Mesenteric fat pad (tissue), 1 donor: ENCODE measurements at places on chromosomes 2 and 18. TPM values are rescaled to one million over a fixed set of nuclear protein-coding genes. Genes with fewer than 3 reads are reported as not detected.

The SUMO1 gene
- total RNA-seq: 68.0 TPM

DNA sequence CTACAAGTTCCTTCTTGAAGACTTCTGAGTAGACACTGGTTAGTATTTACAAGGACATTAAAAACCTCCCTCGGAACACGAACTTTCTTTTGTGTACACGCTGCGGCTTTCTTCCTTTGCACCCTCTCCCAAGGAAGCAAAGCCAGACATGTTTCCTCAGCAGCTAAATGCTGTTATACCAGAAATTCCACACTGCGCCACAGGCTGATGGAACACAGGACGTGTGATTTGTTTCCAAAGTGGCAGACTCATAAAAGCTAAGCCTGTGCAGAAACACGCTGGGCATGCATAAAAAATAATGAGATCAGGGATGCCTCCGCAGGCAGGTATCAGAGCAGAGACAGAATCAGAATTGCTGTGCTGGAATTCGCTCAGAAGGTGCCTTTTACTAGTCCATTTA, 73.0 kb upstream of the RGPD5 start:
- DNase-seq: peak; percentile 26

- no peak for DNase-seq
These were observed 49.3 kb downstream of the TNS1 start for GRCh38 chr2:217953531-217953932.

The EGR4 gene
- total RNA-seq: not detected

DNA sequence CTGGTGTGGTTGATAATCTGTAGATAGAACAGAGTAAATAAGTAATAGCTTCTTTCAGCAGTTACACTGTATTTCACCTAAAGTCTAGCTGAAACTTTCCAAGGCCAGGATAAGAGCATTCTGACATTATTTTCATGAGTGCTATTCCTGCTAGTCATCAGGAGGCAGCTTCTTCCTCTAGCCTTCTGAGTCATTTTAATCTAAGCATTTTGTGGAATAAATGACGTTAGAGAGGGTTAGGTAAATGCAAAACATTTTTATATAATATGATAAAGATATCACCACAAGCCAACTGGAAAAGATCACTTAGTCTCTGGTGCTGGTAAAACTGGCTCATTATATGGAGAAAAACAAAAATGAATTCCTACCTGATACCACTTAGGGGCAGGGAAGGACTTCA, 138.5 kb downstream of the MEP1B start:
- no peak for DNase-seq

The IL1R2 gene
- total RNA-seq: 101 TPM

DNA sequence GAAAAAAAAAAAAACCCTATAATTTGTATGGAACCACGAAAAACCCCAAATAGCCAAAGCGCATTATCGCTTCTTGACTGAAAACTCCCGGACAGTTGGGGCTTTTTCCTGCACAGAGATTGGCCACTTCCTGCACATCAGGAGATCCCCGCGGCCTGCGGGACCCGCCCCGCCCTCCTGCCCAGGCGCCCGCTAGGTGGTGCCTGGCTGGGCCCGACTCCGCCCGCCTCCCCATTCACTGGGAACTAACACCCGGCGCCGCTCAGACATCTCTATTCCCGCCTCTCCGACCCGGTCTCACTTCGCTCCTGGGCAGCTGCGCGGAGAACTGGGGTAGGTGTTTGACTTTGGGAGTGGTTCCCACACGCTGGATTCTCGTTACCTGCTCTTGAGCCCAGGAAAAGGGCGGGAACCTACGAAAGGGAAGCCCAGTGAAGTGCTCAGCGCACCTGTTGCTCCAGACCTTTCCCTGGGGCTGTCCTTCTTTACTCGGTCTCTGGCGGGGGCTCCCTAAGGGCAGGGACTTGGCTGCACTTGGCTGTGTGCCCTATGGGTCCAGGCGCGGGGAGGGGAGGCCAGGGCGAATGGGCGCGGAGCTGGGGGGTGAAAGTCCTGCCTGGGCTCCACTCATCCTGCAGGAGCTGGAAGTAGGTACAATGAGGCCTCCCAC, at the start of gene HMSD:
Gene HMSD (plus strand): TSS at position 234 of the 670 bp plus-strand sequence. CDS start 4,155 bp downstream, outside the sequence.
- DNase-seq: no peak

- DNase-seq: no peak
These were observed 35.2 kb downstream of the COPS8 start for GRCh38 chr2:237120916-237121315.

DNA sequence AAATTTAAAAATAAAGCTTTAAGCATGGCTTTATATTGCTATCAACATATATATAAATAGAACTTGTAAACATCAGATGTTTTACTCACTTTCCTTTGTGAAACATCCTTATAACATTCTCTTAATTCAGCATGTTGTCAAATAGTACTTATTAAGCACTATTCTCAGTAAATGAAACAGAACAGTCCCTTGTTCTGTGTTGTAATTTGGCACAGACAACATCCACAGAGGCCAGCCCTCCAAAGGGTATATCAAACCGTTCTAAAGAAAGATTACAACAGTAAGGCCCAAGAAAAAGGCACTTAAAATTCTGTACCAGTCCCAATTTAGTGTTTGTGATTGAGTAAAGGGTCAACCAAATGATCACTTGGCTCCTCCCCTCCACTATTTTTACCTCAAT, 46.0 kb downstream of the GAREM1 start:
- DNase-seq: no peak

The ALPP gene
- not detected for total RNA-seq

- no peak for DNase-seq
These were observed 13.8 kb downstream of the RRM2 start for GRCh38 chr2:10136101-10136934.

DNA sequence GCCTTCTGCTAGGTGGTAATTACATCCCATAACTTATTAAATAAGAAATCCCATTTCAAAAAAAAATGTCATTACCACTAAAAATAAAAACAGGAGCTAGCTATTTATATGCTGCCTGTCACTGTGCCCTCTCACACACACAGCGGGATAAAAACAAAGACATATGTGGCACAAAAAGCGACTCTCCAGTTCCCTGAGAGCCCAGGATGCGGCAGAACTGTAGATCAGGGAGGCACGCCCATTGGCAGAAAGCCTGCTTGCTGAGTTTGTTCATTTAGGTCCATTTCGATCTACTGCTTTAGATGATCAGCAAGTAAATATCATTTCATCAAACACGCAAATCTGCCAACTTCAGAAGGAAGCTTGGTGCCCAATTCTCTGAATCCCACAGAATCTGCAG, 124.4 kb downstream of the TMEM163 start:
- DNase-seq: no peak

DNA sequence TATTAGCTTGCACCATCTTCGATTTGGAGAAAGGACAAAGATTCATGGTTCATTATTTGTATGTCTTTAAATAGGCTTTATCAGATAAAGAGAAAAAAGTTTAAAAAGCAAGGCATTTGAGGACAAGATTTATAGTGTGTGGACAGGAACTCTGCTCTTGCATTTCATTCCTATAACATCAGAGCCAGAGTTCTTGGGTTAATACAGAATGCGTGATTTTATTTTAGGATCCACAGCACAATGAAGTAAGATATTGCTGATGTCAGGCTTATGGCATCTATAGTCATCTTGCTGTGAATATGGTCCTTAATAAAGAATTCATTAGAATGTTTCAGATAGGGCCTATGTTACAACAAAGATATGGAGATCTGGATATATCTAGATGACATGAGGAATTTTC, 19.7 kb downstream of the RASGRP3 start:
- no peak for DNase-seq

The C2orf68 gene
- total RNA-seq: 26.3 TPM

DNA sequence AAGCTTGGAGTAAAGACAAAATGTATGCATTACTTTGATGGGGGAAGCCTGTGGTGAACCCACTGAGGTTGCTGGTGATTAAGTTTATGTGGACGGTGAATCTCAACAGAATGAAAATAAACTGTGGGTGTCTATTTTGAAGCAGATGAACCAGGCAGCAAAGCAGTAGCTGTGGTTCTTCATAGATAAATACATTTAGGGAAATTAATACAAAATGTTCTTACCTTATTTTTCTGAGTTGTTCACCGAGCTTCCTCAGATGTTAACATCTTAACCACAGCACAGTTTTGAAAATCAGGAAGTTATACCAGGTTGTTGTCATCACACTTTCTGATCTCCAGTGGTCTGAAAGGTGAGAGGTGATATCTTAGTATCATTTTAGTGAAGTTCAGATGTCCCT, 53.9 kb downstream of the NCK2 start:
- no peak for DNase-seq

DNA sequence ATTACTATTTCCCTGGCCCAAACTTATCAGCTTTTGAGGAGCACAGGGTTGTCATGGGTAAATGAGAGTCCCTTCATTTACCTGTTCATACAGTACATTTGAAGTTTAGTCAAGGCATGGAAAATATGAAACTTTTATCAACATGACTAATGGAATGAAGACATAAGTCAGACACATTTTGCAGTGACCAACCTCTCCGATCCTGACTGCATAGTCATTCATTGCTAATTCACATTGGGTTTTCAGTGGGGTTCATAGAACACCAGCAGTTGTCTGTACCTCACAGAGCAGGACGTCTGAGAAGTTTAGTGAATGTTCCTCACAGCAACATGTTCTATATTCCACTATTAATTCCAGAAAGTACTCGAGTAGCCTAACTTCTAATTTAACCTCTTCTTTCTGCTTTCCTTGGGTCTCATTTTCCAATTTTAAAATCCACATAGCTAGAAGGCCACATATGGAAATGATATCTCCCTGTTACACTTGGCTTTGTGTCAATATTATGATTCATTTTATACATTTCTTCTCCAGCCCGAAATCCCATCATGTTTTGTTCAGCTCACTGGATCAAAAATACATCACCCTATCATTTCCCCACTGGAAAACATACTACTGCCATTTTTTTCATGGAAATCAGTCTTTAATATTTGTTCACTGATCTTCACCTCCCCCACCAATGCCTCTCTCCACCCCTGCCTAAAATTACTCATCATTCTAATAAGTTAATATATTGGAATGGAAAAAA, 65.9 kb downstream of the CDH20 start:
- no peak for DNase-seq

The CHN1 gene
- 7.0 TPM for total RNA-seq

The PID1 gene
- total RNA-seq: 56.5 TPM

The EN1 gene
- total RNA-seq: 4.4 TPM

GRCh38 chr18:43396266-43396665, 119.0 kb upstream of the SYT4 start:
- DNase-seq: no peak

- no peak for DNase-seq
These were observed 15.4 kb upstream of the PPP1R1C start for GRCh38 chr2:181970160-181970794.

- no peak for DNase-seq
These were observed 92.7 kb downstream of the ALPK2 start for GRCh38 chr18:58536202-58536516.

DNA sequence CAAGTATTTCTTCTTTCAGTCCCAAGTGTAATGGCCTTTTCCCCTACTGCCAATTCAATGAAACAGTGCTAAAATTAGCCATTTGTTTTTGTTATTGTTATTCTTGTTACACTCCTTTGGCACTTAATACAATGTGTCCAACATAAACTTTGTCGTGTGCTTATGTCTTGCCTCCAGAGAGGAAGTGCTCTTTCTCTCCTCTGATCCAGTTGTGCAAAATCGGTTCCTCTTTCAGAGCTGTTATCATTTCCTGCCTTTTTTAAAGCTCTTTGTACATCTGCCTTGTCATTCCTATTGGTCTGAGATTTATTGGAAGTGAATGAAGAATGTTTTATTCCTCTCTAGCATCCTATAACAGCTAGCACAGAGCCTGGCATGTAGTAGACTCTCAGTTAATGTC, 623.2 kb upstream of the ID2 start:
- DNase-seq: no peak

The SERPINB3 gene
- total RNA-seq: not detected

The XIRP2 gene
- not detected for total RNA-seq

DNA sequence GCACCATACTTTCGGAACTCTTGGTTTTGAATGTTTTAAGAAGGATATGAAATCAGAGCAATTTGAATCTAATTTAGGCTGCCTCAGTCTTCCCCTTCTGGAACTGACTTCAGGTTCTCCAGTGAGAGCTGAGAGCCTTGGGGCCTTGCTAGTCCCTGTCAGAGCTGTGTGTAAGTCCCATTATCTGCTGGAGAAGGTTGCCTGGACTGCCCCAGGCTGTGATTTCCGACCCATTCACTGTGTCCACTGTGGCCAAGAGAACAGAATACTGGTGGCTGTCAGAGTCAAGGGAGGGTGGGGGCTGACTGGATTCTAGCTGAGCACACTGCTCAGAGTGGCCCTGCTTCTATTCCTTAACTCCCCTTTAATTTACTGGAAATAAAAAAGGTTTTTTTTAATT, 278.0 kb downstream of the KCNS3 start:
- DNase-seq: no peak
